Fibroblast of skin of abdomen (primary cell): ENCODE measurements at places on chromosomes 5 and 9.
A peak's percentile ranks its signal among the peaks of the same experiment; 100 is the strongest.

GRCh38 chr9:12629067-12629466, 64.1 kb upstream of the TYRP1 start:
- DNase-seq, result no peak

GRCh38 chr5:55547781-55548180, 13.0 kb upstream of the PLPP1 start:
- DNase-seq, result no peak

DNA sequence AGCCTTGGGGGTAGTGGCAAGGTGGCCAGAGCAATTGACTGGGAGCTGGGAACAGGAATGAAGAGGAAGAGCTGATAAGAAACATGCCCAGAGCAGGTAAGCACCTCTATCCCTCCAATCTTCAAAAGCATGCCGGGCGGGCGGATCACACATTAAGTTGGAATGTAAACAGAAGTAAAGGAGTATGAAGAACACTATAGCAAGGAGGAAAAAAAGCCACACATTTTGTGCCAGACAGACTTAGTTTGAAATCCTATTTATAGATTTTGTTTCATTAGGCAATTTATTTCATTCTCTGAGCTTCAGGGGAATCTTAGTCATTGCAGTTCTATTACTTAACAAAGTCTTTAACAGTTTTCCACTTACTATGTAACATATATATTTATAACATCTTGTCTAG, 173.9 kb upstream of the TNC start:
- peak; percentile 49 for DNase-seq

DNA sequence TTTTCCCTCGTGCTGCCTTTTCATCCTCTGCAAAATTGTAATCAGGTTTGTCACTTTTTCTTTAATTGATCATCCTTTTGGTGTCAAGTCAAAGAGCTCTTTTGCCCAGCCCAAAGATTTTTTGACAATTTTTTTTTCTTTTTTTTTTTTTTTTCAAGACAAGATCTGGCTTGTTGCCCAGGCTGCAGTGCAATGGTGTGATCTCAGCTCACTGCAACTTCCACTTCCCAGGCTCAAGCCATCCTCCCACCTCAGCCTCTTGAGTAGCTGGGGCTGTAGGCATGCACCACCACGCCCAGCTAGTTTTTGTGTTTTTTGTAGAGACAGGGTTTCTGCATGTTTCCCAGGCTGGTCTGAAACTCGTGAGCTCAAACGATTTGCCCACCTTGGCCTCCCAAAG, 36.7 kb downstream of the CDK7 start:
- DNase-seq, result peak; percentile 61

- DNase-seq, result no peak
Measured at GRCh38 chr9:78542491-78543181, 245.7 kb downstream of the PSAT1 start.

DNA sequence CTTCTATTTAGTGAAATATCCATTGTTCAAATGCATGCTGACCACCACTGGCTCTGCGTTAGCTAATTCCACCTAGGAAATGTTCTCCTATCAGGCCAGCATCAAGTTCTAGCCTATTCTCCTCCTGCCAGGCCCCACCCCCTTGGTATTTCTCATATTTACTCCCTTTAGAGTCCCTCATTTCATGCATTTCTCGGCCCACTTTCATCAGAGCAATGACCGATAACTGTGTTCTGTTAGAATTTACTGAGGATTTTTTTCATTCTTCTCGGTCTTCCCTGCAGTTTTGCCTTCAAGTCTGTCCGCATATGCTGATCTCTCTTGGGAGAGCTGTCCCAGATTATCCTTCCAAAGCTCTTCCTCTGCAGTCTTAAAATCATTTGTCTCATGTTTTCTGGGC, 143.4 kb downstream of the GOLPH3 start:
- no peak for DNase-seq
